ENCODE measurements at places on chromosomes 4 and X. TPM values are rescaled to one million over a fixed set of nuclear protein-coding genes. Genes with fewer than 3 reads are reported as not detected.

Gene NAP1L2
- polyA plus RNA-seq, result 8.6 TPM

Gene STPG2
- not detected for polyA plus RNA-seq

Gene CAPN6
- polyA plus RNA-seq, result 0.02 TPM

Gene SHOX
- not detected for polyA plus RNA-seq

Gene GAGE1
- not detected for polyA plus RNA-seq

Gene SPON2
- polyA plus RNA-seq, result 9.6 TPM

Gene FGD1
- polyA plus RNA-seq, result 5.0 TPM

Gene FGF5
- polyA plus RNA-seq, result not detected

Gene LDOC1
- polyA plus RNA-seq, result 9.2 TPM

Gene DRD5
- 0.07 TPM for polyA plus RNA-seq

Gene PCDH19
- polyA plus RNA-seq, result 0.25 TPM

Gene FGB
- polyA plus RNA-seq, result 0.38 TPM

Gene HSFX3
- not detected for polyA plus RNA-seq

Gene UNC5C
- polyA plus RNA-seq, result 1.3 TPM

Gene TLL1
- polyA plus RNA-seq, result 0.52 TPM

Gene ZIC3
- not detected for polyA plus RNA-seq

Gene FAM53A
- 1.4 TPM for polyA plus RNA-seq

Gene DMRTC1B
- 0.14 TPM for polyA plus RNA-seq

Gene TMEM187
- 6.8 TPM for polyA plus RNA-seq

Gene SULT1E1
- 0.11 TPM for polyA plus RNA-seq

Gene TMPRSS11B
- 0.05 TPM for polyA plus RNA-seq

Gene SPANXC
- polyA plus RNA-seq, result not detected

Gene NAA15
- 9.2 TPM for polyA plus RNA-seq

Gene SMR3A
- polyA plus RNA-seq, result not detected

Gene LRIT3
- polyA plus RNA-seq, result 0.07 TPM

Gene XPNPEP2
- polyA plus RNA-seq, result 1.3 TPM

Gene FGFR3
- 4.5 TPM for polyA plus RNA-seq

Gene CHRDL1
- polyA plus RNA-seq, result 7.2 TPM

Gene MAGEB10
- not detected for polyA plus RNA-seq

Gene ITIH6
- polyA plus RNA-seq, result not detected

Gene NPY1R
- 4.5 TPM for polyA plus RNA-seq

Gene SEPTIN11
- polyA plus RNA-seq, result 16.7 TPM

Gene TBX22
- polyA plus RNA-seq, result 0.07 TPM

Gene EDA
- 10.0 TPM for polyA plus RNA-seq

Gene SLC38A5
- polyA plus RNA-seq, result 3.0 TPM

Gene RAB41
- not detected for polyA plus RNA-seq

Gene ZRSR2
- polyA plus RNA-seq, result 13.6 TPM

Gene TLR1
- polyA plus RNA-seq, result 1.1 TPM

Gene TRIM61
- 2.3 TPM for polyA plus RNA-seq

Gene ARSJ
- polyA plus RNA-seq, result 1.8 TPM

Gene TMPRSS11D
- polyA plus RNA-seq, result not detected

Gene BEX5
- 2.4 TPM for polyA plus RNA-seq

Gene CENPE
- polyA plus RNA-seq, result 0.14 TPM

Gene CABS1
- not detected for polyA plus RNA-seq

Gene CLDN2
- 0.05 TPM for polyA plus RNA-seq

Gene ABLIM2
- 4.2 TPM for polyA plus RNA-seq

Gene PNPLA4
- 41.9 TPM for polyA plus RNA-seq

Gene NUP62CL
- 0.52 TPM for polyA plus RNA-seq

Gene GABRQ
- polyA plus RNA-seq, result not detected

Gene PLXNB3
- 6.8 TPM for polyA plus RNA-seq

Gene NDP
- polyA plus RNA-seq, result not detected

Gene NR3C2
- polyA plus RNA-seq, result 5.9 TPM

Gene DCTD
- polyA plus RNA-seq, result 26.7 TPM

All from right cardiac atrium (tissue), 5 donors.